ENCODE measurements at places on chromosomes 12 and 14.

DNA sequence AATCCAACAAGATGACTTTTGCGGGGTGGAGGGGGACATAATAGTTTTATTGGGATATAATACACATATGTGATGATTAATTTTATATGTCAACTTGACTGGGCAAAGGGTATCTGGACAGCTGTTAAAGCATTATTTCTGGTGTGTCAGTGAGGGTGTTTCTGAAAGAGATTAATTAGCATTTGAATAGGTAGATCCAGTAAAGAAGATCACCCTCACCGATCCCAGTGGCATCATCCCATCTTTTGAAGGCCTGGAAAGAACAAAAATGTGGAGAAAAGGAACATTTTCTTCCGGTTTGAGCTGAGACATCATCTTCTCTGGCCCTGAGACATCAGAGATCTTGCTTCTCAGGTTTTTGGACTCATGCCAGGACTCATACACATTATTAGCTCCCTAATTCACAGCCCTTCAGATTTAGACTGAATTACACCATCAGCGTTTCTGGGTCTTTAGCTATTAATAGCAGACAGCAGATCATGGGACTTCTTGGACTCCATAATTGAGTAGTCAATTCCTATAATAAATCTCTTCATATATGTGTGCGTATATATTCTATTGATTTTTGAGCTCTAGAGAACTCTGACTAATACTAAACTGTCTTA lies 283.6 kb downstream of the PCNX1 start:
- no peak for DNase-seq

GRCh38 chr14:86973177-86973576 lies 1019.8 kb downstream of the GALC start:
- DNase-seq = no peak

- DNase-seq = no peak
Measured at GRCh38 chr12:118773956-118774723, 207.2 kb upstream of the SRRM4 start.

GRCh38 chr12:400828-401227 lies 616 bp upstream of the CCDC77 start:
- DNase-seq = no peak

- DNase-seq = no peak
Measured at GRCh38 chr12:93827669-93828068, 150.5 kb downstream of the CRADD start.

DNA sequence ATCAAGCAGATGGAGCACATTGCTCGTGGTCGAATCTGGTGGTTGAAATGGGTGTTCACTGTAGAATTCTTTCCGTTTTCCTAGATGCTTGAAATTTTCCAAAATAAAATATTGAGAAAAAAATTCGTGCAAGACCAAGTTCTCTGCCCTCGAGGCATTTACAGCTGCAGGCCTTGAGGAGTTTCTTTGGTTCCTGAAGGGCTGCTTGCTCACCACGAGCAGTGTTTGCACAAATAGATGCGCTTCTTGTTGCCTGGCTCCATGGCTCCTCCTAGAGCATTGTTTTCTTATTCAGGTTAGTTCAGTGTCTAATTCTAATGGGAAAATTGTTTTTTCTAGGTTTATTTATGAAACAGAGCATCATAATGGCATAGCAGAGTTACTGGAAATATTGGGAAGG lies 74.5 kb upstream of the DYNC1H1 start:
- DNase-seq = no peak

Measured in RCC 7860 (cell line).